Subcutaneous adipose tissue (tissue), 4 donors: ENCODE measurements at places on chromosomes 4 and X. TPM values are rescaled to one million over a fixed set of nuclear protein-coding genes. Genes with fewer than 3 reads are reported as not detected.

NIPAL1 gene
- total RNA-seq, result 2.0 TPM

SSX2 gene
- not detected for total RNA-seq

ADH1C gene
- total RNA-seq, result 24.2 TPM

NEIL3 gene
- total RNA-seq, result not detected

KLB gene
- total RNA-seq, result 42.1 TPM

ASMT gene
- not detected for total RNA-seq

SH3D19 gene
- total RNA-seq, result 346 TPM

NR0B1 gene
- total RNA-seq, result 0.34 TPM

FOXR2 gene
- total RNA-seq, result not detected

TBC1D8B gene
- 4.4 TPM for total RNA-seq

PGM2 gene
- 19.2 TPM for total RNA-seq

ERAS gene
- not detected for total RNA-seq

IQCM gene
- total RNA-seq, result not detected

MYL5 gene
- total RNA-seq, result 16.0 TPM

PABPC4L gene
- total RNA-seq, result 1.3 TPM

PCDH18 gene
- total RNA-seq, result 105 TPM

LRRC66 gene
- total RNA-seq, result 1.3 TPM
